ENCODE measurements at places on chromosomes 12 and 14. TPM values are rescaled to one million over a fixed set of nuclear protein-coding genes. Genes with fewer than 3 reads are reported as not detected.

Gene SAMD15
- total RNA-seq, result 2.2 TPM

Gene TTC9
- 3.5 TPM for total RNA-seq

Gene PDZRN4
- total RNA-seq, result 0.09 TPM

Gene GPATCH2L
- total RNA-seq, result 93.0 TPM

Gene ST8SIA1
- total RNA-seq, result 1.8 TPM

Gene CCDC184
- 1.1 TPM for total RNA-seq

Gene C14orf132
- 8.1 TPM for total RNA-seq

Gene GPR137C
- total RNA-seq, result 9.3 TPM

Gene NUBPL
- total RNA-seq, result 15.9 TPM

Gene LGMN
- total RNA-seq, result 71.8 TPM

Gene AKT1
- total RNA-seq, result 67.2 TPM

Gene ZNF84
- total RNA-seq, result 65.3 TPM

Gene SLC38A1
- total RNA-seq, result 103 TPM
